ENCODE measurements at places on chromosomes 6 and 20.

DNA sequence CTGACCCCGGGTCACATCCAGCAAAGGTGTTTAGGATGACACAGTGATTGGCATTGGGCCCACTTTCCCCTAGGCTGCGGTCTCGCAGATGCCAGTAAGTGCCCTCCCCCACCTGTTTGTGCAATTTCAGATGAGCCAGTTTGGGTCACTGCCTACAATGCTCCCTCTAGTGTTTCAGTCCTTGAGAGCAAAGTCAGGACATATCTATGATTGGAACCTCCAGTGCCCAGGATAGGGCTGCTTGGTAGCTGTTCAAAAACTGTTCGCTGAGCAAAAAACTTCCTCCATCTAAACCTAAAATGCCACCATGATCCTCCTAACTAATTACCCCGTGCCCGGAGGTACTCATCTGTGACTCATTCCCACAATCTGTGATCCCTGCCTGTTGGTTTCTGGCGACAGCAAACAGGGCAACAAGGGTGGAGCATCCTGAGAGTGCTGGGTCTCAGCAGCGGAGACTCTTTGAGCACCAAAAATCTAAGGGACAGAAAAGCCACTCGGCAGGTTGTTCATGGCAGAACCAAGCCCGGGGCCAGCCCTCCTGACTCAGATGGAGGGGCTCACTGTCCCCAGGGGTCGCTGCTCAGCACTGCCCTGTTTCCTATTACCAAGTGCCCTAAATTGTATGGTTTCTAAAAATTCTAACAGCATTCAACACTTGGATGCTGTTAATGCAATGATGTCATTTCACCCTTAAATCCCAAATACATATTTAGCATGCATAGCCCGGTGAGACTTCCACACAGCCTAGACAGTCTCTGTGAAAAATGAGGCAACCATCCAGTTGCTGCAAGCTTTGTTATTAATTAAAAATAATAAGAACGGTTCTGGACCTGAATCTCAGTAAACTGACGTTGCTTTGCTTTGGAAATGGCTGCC, 5.0 kb downstream of the VSX1 start:
- peaks cover 28% of the 10 kb centered on the region for H3K27me3 ChIP-seq
- DNase-seq, result no peak
- H3K27ac ChIP-seq, result no peak overlapping the region
- no peak overlapping the region for H3K4me3 ChIP-seq

DNA sequence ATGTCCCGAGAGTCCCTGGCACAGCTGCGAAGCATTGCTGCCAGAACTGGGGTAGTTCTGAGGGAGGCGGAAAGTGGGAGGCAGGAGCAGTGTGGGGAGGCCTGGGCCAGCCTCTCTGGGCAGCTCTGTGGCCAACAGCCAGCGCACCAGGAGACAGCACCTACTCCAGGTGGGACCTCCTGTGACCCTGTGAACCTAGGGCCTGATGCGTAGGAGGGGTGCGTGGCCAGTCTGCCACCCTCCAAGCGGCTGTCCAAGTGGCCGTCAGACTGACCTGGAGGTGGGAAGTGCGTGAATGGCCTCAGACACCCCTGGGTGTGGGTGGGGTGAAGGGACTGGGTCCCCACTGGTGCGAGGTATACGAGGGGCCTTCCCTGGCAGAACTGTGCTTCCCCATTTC, 15.5 kb downstream of the SS18L1 start:
- H3K4me1 ChIP-seq, result peaks cover 7% of the 10 kb centered on the region
- H3K36me3 ChIP-seq, result peaks cover 22% of the 10 kb centered on the region
- H3K27ac ChIP-seq, result no peak overlapping the region

- H3K4me3 ChIP-seq, result no peak overlapping the region
- H3K4me1 ChIP-seq, result peaks cover 5% of the 10 kb centered on the region
- H3K27ac ChIP-seq, result no peak overlapping the region
These were observed 5.0 kb downstream of the MDFI start for GRCh38 chr6:41642960-41643898.

DNA sequence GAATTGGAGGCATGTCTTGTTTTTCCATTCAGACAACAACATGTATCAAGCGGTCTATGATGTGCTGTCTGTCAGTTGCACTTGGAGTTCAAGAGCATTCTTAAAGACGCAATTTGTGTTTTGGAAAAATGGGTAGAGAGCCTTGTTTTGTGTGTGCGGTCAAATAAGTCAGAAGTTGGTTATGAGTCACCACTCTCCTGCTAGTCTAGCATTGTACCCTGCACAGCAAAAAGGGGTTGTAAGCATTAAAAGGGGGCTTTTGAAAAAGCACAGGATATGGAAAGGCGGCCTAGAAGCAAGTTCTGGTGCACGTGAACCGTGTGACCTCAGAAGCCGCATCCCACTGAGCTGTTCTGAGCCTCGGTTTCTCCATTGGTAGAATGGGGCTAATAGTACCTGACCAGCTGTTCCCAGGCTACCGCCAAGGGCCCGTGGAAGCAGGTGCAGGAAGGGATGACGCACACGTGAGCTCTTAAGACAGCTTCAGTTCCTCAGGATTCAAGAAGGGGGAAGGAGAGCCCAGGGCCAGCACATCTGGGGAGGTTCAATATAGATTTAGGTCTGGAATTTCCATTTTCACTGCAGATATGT, 61.6 kb upstream of the SNX9 start:
- H3K36me3 ChIP-seq, result no peaks in the 10 kb centered on the region
- no peak overlapping the region for H3K4me3 ChIP-seq
- peak; percentile 49 for DNase-seq
- H3K4me1 ChIP-seq, result peaks cover 46% of the 10 kb centered on the region
- no peaks in the 10 kb centered on the region for H3K27me3 ChIP-seq
- peak overlapping the region; percentile 54 for H3K27ac ChIP-seq

- no peaks in the 10 kb centered on the region for H3K4me1 ChIP-seq
These were observed 11.6 kb downstream of the JAG1 start for GRCh38 chr20:10662151-10662550.

DNA sequence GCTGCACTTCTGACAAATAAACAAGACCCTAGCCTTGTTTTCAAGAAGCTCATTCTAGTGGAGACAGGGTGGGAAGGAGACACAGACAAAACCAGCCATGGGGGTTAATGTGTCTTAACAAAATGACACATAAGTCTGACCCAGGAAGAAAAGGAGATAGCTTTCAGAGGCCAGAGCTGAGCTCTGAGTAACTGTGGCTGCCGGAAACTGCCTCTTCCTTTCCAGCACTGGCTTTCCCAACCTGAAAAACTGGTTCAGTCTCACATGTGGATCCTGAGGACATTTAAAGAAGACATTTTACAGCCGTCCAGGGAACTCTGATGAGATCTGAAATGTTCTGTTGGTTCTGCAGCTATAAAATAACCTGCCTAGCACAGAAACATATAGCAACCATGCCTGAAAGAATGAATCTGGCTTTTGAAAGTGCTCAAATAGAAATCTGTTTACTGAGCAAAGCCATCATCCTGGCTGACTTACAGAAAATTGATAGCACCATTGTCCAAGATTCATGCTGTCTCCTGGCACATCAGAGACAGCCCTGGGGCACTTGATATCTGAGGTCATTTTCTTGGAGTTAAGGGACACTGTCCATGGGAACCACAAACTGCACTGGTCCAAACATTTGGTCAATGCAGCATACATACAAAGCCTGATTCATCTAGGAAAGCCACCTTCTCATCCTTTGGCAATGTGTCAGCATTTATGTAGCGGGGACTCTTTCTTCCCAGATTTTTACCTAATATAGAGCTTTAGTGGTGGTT, 83.2 kb upstream of the PAX1 start:
- DNase-seq, result no peak
- H3K27me3 ChIP-seq, result no peaks in the 10 kb centered on the region
- H3K4me1 ChIP-seq, result no peaks in the 10 kb centered on the region
- no peak overlapping the region for H3K27ac ChIP-seq
- H3K36me3 ChIP-seq, result no peaks in the 10 kb centered on the region

DNA sequence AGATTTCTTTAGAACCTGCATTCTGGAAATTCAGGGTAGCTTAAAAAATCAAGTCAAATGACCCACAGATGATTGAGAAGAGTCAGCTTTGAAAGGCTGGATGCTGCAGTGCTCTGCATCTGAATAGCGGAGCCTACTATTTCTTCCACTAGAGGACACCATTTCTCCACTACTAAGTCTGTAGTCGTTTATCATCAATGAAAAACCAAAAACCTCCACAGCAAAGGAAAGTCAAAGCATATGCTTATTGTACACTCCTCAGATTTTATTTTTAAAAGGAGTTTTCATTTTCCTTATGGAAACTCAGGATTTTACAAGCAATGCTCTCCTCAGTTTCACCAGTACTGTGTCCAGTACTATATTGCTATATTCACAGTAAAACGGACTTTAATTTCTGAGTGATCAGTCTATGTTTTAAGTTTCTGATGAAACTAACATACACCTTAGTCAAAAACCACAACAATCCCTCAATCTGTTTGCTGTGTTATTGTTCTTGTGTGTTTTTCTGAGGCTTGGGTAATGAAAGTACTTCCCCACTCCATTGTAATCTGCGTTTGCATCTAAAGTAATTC, 50.5 kb upstream of the ENPP5 start:
- no peak overlapping the region for H3K27ac ChIP-seq
- no peak overlapping the region for H3K4me3 ChIP-seq
- no peak for DNase-seq
- H3K27me3 ChIP-seq, result no peaks in the 10 kb centered on the region
- H3K36me3 ChIP-seq, result no peaks in the 10 kb centered on the region

DNA sequence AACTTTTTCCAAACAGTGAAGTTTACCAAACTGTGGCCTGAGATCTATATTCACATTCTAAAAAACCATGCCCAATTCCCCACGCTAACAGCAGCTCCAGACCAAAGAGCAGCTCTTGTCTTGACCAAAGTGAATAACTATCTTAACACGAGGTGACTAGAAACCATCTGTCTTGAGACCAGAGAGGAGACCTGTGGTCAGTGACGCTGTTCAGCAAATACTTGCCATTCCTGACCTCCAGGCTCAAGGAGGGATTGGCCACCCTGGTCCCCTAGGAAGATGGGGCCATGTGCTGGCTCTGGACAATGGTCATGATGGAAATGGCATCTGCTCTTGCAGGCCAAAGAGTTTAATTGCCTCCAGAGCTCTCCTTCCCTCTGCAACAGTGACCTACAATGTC, 104.4 kb upstream of the CD93 start:
- no peak for DNase-seq
- no peaks in the 10 kb centered on the region for H3K4me1 ChIP-seq
- no peaks in the 10 kb centered on the region for H3K27me3 ChIP-seq

DNA sequence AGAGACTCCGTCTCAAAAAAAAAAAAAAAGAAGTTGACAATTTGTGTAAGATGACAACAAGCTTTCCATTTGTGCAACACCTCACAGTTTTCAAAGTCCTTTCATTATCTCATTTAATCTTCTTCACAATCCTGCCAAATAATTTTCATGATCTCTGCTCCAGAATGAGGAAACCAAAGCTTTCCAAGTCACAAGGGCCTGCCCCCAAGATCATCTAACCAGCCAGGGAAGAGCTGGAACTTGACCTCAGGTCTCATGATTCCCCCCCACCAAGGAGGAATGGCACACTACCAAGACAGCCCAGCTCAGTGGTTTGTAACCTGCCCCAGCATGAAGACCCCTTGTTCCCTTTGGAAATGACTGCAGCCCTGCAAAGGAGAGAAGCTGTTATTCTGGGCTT, 74.0 kb upstream of the PIM1 start:
- H3K36me3 ChIP-seq, result no peaks in the 10 kb centered on the region
- no peaks in the 10 kb centered on the region for H3K27me3 ChIP-seq
- DNase-seq, result no peak
- no peak overlapping the region for H3K27ac ChIP-seq

GRCh38 chr20:36919715-36920333, 31.7 kb downstream of the SAMHD1 start:
- no peaks in the 10 kb centered on the region for H3K4me1 ChIP-seq
- no peak overlapping the region for H3K4me3 ChIP-seq
- H3K36me3 ChIP-seq, result peaks cover 88% of the 10 kb centered on the region
- no peak for DNase-seq

DNA sequence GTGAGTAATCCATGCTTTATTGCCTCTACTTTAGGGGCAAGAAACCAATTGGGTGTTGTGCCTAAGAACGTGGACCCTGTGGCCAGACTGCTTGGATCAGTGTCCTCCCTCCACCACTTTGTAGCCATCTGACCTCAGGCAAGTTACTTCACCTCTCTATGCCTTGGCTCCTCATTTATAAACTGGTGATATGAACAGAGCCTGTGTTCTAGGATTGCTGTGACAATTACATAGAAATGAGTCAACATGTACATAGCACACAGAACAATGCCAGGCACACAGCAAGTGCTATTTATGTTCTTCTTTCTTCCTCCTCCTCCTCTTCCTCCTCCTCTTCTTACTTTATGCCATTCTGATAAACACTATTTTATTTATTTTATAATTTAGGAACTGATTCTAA, 339.4 kb downstream of the CD83 start:
- no peak overlapping the region for H3K4me3 ChIP-seq
- no peak overlapping the region for H3K27ac ChIP-seq
- peaks cover 24% of the 10 kb centered on the region for H3K4me1 ChIP-seq
- no peak for DNase-seq

DNA sequence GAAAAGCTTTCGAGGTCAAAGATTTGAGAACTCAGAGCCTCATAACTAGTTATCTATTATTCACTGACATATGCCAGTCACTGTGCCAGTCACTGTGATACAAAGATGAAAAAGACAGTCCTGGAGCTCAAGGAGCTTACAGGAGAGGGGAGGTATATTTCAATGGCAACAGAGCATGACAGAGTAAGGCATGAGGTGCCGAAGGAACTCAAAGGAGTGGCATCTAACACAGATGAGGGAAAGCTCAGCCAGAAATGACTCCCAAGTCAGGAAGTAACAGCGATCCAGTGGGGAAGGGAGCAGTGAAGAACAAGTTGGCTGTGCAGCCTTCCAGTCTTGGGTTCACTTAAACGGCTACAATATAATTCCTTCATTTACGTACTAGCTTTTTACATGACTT, 46.6 kb downstream of the DTNBP1 start:
- peaks cover 15% of the 10 kb centered on the region for H3K36me3 ChIP-seq
- no peaks in the 10 kb centered on the region for H3K4me1 ChIP-seq
- no peak overlapping the region for H3K4me3 ChIP-seq
- DNase-seq, result no peak
- no peak overlapping the region for H3K27ac ChIP-seq

DNA sequence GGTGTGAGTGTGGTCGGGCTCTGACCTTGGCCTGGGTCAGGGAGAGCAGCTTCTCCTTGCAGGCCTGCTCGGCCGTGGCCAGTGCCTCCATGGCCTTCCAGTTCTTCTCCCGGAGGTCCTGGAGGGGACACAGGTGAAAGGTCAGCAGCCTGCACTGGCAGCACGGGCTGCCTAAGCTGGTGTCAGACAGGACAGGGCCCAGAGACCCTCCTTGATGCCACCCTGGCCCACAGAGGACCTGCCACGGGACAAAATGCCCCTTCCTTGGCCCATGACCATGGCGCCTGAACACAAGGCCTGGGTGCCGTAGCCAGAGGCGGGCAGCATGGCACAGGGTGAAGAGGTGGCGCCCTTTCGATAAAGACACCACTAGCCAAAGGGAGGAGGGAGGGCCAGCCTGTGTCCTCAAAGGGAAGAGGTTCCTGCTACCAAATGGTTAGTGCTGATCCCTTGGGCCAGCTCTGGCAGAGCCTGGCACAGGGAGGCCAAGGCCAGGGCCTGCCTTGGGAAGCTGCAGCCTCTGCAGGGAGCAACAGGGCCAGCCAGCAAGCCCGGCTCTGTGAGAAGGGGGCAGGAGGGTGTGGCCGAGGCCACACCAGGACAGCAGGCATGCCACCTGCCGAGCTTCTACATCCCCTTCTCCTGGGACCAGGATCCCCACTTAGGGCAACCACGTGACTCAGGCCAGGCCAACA, 54.8 kb downstream of the DSTN start:
- no peaks in the 10 kb centered on the region for H3K27me3 ChIP-seq
- peaks cover 51% of the 10 kb centered on the region for H3K36me3 ChIP-seq
- no peaks in the 10 kb centered on the region for H3K4me1 ChIP-seq
- DNase-seq, result no peak
- H3K27ac ChIP-seq, result no peak overlapping the region
- no peak overlapping the region for H3K4me3 ChIP-seq

- no peaks in the 10 kb centered on the region for H3K36me3 ChIP-seq
- no peaks in the 10 kb centered on the region for H3K4me1 ChIP-seq
- H3K4me3 ChIP-seq, result peak within 1 kb of the TSS; percentile 20
- DNase-seq, result no peak
- peaks cover 8% of the 10 kb centered on the region for H3K27me3 ChIP-seq
These were observed at the start of gene RNF217 for GRCh38 chr6:124961777-124962638. TSS of gene RNF217 (plus strand) at chr6:124962437. CDS start at chr6:124962545, 108 bp downstream.
